ENCODE measurements at places on chromosomes 7 and 10.

- no peak for DNase-seq
These were observed 93.8 kb downstream of the PTPRE start for GRCh38 chr10:128000471-128001362.

GRCh38 chr10:29253690-29254029 is 35.2 kb upstream of the LYZL1 start:
- no peak for DNase-seq

- no peak for DNase-seq
These were observed at the start of gene DOCK1 for GRCh38 chr10:126904818-126905701. Gene DOCK1, plus strand, starts transcription at chr10:126905428. Its CDS starts 90 bp downstream, at chr10:126905518.

DNA sequence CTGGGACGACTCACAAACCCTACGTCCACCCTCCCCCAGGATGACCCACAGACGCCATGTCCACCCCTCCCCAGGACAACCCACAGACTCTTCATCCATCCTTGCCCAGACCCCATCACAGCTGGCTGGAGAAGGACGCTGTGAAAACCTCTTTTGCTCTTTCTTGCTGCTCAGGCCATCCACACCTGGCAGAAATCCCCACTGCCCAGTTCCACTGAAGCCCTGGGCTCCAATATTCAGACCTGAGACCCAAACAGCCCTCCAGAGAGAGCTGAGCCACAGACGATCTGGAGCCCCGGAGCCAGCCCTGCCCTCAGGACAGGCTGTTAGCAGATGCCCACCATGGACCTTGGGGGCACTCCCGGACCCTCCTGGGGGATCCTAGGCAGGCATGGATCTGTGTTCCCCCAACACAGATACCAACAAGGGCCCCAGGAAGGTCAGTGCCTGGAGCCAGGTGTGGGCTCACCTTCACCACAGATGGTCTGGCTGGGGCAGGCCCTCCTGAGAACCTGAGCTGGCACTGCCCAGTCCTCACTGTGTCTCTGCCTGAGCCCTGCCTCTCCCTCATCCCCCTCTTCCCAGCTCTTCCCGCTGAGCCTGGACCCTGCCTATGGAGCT is 226.2 kb downstream of the PTPRN2 start:
- DNase-seq = no peak

DNA sequence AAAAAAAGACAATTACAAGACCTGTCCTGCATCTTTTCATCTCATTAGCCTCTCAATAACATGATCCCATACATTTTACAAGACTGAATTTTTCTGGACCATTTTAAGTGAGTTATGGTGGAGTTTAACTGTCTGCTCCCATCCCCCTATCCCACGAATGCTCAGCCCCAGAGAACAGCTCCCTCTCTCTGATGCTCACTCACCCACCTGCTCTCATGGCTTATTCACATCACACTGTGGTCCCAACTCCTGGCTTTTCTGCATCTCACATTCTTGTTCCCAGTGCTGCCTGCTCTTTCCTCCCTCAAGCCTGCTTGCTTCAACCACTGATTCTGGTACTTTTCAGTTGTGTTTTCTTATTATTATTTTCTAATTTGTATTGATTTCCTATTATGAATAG is 20.4 kb upstream of the CCSER2 start:
- DNase-seq = no peak

DNA sequence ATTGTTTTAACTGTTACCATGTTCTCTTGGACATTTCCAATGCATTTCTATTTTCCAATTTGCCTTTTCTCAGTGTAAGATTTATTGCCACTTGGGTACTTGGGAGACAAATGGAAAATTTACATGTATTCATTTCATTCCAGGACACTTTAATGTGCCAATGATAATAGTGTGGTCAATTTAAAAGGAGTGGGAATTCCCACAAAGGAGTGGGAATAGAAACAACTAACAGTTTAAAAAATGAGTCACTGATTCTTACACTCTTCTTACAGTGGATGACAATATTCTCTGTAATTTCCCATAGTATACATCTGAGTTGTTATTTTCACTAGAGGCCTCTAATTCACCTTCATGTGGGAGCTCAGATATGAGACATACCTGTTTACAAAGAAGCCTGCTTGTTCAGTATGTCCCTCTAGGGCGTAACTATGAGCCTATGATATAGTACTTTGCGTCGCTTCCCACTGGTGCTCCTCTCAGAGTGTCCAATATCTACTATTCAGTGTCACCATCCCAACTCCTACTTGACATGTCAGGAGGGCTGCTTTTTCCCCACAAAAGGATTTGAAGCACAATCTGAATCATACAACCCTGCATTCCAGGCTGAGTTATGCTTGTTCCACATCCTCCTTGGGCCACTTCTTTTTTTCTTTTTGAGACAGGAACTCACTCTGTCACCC is 301.3 kb downstream of the PHTF2 start:
- DNase-seq = no peak

DNA sequence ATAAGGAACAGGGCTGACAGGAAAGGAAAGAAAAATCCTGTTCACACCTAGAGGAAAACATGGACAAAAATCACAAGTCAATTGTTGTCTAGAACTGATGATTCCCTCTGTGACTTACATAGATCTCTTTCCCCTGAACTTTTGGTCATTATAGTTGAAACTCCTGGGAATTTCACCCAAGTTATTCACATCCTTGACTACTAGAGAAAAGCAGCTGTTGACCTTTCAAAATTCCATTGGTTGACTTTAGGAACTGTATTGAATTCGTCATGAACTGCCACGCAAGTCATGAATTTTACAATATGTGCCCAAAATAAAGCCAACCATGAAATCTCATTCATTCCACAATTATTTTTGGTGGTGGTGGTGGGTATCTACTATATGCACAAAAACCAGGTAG is 104.3 kb downstream of the UBE2H start:
- no peak for DNase-seq

GRCh38 chr10:14860791-14861190 is 17.9 kb upstream of the SUV39H2 start:
- DNase-seq = no peak

GRCh38 chr7:131753620-131754222 is 197.3 kb upstream of the PODXL start:
- no peak for DNase-seq

DNA sequence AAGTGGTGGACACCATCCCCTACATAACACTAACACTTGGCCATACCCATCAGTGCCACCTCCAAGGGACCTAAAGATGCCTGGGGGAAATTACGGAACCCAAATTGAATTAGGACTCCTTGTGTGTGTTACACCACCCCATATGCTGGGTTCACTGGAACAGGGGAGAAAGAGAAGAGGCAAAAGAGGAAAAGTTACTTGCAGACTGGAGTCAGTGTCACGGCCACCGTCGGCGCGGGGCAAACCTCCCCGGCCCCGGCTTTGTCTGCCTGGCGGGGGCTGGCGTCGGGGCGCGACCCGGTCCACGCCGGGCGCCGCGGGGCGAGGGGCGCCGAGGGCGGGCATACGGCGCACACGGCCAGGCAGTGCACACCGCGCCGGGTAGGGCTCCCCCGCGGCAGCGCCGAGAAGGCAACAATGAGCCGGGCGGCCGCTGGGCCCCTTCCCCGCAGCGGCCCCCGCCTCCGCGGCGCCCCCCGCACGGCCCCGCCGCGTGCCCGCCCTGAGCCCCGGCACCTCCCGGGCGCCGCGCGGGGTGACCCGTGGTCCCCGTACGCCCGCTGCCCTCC is 171.1 kb downstream of the FAM107B start:
- peak; percentile 28 for DNase-seq

DNA sequence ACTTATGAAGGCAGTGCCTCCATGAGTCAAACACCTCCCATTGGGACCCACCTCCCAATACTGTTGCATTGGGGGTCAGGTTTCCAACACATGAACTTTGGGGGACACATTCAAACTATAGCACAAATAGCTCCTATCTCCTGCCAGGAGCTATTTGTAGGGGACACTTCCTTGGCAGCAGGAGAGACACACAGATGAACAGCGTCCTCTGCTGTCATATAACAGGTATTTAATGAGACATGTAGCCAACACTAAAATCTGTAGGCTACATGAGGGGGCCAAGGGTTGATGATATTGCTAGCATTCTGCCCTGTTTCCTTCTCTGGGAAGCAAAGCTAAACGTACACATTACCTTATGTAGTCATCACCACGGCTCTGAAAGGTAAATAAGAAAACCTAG is 2.6 kb upstream of the GPR26 start:
- DNase-seq = no peak

DNA sequence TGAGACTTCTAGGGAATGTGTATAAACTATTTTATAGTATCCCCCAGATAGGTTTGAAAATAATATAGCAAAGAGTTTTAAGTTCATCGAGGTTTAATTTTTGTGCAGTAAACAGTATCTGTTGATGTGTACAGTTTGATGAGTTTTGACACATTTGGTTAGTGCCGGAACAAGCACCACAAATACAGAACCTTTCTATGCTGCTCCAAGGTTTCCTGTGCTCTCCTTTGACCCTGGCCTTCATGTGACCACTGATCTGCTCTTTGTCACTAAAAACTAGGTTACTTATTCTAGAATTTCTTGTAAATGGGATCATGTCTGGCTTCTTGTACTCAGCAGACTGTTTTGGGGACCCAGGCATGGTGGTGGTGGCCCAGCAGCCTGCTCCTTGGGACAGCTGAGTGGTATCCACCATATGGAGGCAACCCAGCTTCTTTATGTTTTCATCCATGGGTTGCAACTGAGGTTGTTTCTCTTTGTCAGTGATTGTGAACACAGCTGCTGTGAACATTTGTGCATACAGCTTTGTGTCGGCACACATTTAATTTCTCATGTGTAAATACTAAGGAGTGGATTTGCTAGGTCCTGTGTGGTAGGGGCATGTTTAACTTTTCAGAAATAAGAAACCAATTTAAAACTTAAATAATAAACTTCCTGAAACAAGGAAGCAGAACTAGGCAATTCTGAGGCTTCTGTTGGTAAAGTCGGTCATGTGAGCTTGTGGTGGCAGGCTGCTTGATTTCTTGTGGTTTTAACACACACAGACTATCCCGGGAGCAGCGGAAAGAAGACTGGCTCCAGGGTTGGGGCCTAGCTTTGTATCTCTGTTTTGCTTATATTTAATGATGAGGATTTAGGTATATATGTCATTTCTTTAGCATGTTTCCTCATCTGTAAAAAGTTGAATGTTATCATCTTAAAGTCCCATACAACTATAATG is 219.4 kb downstream of the ABCA13 start:
- DNase-seq = no peak

DNA sequence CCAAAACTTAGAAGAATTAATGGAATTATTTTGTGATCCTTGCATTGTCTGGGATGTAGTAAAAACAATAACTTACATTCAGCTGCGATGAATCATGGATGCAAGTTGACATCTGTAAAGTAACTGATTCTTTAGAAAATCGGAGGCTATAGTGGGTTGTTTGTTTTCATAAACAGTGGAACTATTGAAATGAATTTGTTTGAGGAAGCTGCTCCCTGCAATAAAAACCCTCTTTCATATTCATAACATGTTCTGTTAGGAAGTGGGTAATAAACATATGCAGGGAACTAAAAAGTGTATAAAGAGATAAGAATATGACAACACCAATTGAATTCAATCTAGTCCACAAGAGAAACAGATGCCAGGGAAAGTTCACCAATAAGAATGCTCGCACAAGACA is 53.6 kb downstream of the AGMO start:
- no peak for DNase-seq

GRCh38 chr10:122121059-122121458 is 132.1 kb downstream of the TACC2 start:
- no peak for DNase-seq

- DNase-seq = no peak
These were observed 7.4 kb downstream of the TAS2R40 start for GRCh38 chr7:143229054-143229790.

DNA sequence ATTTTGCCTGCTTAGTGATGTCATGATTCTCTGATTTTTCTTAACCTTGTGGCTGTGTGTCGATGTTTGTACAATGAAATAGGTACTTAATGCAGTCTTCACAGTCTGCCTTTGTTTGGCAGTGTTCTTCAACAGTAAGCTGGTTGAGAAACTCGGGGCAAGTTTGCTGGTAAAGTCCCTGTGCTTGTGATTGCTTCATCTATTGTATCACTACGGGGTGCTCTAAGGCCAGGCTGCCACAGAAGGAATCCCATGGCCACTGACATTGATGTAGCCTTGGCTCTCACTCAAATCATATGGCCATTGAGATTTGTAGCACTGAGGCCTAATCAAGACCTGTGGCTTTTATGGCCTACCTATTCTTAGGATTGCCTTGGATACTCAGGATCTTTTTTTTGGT is 33.5 kb upstream of the PRSS37 start:
- no peak for DNase-seq

GRCh38 chr7:155303039-155303593 is 5.4 kb downstream of the INSIG1 start:
- no peak for DNase-seq

DNA sequence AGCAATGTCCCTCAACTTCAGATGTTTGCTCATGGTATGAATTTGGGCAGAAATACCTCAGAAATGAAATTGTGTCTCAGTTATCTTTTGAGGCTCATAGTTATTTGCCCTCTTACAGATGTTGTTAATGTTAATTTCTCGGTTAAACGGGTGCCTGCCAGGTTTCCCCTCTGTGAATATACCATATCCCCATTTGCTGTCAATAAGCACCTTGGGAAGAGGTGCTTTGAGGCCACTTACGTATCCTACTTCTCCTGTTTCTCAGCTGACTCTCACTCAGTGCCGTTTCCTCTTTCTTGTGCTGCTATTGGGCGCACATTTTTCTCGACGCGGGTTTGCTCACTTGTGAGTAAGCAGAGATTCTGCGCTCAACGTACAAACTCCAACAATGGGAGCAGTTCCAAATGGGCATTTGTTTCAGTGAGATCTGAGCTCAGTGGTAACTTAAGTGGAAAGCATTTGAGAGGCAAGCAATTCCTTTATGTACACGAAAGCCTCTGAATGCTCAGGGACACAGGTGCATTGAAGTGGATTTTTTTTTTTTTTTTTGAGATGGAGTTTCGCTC is 34.8 kb upstream of the JAKMIP3 start:
- DNase-seq = no peak

GRCh38 chr7:128022631-128023532 is 8.4 kb downstream of the LRRC4 start:
- DNase-seq = no peak

DNA sequence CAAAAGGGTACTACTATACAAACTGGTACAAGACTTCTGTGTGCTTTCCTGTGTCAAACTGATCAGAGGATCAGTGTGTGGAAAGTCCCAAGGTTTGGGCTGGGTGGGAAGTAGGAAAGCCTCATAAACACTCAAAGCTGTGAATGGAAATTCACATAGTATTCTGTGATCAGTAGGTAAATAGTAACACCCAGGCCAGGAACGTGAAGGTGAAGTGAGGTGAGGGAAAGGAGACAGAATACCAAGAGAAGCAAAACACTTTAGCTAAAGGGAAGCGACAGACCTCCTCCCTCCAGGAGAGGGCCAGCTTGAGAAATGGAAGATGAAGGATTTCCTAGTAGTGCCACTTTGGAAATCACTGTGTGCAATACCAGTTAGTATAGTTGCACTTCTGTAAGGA is 451.9 kb downstream of the KCNMA1 start:
- DNase-seq = no peak

- peak; percentile 10 for DNase-seq
These were observed 122.5 kb upstream of the ANKRD1 start for GRCh38 chr10:91043173-91043910.
